Iris pigment epithelial cell (primary cell): ENCODE measurements at places on chromosomes 1 and 21.

GRCh38 chr1:201208236-201208635 lies 17.6 kb downstream of the IGFN1 start:
- no peak for DNase-seq

DNA sequence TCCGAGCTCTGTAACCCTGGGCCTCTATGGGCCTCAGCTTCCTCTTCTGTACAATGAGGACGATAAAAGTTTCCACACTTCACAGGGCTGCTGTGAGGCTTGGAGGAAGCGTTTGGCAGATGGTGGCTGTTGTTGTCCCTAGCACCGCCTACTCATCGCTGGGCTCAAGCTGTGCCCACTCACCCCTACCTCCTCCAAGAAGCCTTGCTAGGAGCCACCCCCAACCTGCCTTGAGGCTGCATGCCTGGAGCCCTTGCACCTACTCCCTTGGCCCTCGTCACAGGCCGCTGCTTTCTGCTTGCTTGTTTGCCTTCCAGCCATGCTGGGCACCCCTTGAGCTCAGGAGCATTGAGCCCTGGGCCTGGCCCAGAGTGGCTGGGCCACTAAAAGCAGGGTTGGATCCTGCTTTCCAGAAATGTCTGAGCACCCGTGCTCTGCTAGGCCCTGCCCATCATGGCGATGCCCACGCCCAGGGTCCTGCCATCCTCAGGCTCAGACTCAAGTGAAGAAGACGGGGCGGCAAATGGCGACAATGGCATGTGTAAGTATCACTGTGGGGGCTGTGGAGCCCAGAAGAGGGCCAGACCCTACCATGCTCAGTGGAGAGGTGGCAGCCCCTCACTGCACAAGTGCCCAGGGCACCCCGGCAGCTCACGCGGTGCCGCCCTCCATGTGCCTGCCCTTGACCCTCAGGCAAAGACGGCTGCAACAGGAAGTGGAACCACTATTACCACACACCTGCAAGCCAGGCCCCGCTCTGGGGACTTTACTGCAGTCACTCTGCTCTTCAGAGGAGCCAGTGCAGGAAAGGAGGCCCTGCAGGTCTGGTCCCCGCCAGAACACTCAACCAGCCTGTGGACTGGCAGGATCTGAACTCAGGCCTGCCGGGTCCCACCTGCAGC lies 9.5 kb downstream of the SH3BGRL3 start:
- DNase-seq = no peak

DNA sequence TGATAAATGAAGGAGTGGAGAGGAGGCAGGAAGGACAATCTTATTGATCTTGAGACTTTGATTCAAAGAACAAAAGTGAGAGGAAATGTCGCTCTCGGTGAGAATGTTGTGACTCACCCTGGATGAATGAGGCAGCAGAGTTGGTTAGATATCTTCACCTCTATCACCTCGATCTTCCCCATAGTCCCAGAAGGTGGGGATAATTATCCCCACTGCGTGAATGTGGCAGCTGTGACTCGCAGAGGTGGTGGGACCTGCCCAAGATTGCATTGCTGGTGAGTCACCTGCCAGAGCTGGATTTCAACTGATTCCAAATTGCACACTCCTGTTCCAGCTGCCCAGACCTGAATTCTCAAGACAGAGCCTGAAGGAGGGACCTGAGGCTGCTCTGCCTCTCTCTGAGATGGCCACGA lies 105.0 kb downstream of the MATN1 start:
- no peak for DNase-seq

DNA sequence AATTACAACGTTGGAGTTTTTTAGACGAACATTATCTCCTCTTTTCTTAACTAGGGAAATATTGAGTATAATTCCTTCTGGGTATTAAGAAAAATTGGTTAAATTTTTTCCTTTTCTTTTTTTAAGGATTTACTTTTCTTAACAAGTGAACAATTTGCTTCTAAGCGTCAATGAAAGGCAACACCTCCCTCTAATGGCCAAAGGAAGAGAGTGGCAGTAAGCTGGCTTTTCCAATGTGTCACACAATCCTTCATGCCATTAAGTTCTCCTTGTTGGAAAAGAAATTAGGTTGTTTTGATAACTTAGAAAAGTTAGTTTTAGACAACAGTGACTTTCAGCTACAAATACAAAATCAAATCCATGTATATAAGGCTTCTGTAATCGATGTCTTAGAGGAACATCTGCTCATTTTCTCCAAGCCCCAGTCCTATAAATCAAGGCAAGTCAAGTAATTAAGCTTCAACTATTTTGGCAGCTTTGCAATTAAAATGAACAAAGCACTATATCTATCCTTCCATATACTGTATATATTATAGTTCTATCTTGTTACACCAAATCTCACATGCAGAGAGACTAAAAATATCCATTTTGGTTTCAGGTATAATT lies 62.8 kb downstream of the EDEM3 start:
- DNase-seq = peak; percentile 69

DNA sequence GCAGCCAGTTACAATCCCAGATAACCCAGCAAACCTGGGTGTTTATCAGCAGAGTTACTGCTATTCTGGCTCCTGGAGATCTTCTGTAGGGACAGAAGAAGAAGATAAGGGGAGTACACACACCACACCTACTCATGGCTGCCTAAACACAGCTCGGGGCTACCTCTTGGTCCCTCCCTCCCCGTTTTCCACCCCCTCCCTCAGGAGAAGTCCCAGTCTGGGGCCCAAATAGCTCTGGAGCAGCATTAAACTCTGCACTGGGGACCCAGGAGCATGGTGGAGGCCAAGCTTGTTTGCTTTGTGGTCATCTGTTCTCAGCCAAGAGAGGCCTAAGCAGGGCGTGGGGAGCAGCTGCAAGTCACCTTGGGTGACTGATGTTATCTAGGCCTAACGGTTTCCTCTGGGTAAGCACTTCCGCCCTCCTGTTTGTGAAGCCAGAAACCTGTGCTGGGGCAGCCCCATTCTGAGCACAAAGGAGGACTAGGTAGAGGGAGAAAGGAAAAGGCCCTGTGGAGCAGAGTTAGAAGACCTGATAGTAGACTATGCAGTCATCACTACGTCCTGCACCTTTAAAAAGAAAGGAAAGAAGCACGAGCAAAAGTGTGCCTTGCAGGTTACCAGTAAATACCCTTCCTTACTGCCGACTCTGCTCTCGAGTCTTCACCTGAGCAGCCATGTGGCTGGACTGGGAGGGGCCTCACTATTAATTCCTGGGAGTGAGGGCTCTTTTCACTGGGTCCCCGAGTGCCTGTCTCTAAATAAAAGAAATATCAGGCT lies 2.0 kb upstream of the RCSD1 start:
- DNase-seq = no peak

- DNase-seq = no peak
These were observed 82.1 kb upstream of the PGD start for GRCh38 chr1:10316752-10317151.

GRCh38 chr1:18805925-18806849 lies 53.3 kb downstream of the TAS1R2 start:
- DNase-seq = no peak

DNA sequence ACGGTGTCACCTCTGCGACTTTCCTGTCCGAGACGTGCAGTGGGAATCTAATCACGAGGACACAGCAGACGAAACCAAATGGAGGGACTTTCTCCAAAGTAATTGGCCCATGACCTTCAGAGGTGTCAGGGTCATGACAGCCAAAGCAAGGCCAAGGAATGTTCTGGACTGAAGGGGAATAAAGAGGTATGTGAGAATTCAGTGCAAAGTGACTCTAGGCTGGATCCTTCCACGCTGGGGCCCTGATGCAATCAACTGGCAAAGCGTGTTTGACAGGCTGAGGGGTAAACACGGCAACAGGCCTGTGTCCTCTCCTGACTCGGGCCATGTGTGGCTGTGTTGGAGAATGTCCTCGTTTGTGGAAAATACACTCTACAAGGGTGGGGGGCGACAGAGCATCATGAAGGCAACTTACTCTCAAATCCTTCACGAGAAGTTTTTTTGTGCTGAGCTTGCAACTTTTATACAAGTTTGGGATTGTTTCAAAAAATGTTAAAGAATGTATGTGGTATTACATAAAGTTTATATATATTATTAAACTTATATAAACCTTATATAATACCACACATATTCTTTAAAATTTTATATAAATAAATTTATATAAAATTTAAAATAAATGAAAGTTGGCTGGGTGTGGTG lies 1.7 kb downstream of the CFAP74 start:
- DNase-seq = no peak

- no peak for DNase-seq
These were observed 1.8 kb downstream of the USP24 start for GRCh38 chr1:55213151-55213884.

GRCh38 chr1:187237542-187237941 lies 408.8 kb downstream of the PLA2G4A start:
- peak; percentile 57 for DNase-seq

GRCh38 chr1:222243902-222244301 lies 304.0 kb downstream of the HHIPL2 start:
- DNase-seq = no peak
